ENCODE measurements at places on chromosomes 6 and 20.

GRCh38 chr20:59992526-59993084, 34.4 kb downstream of the CDH26 start:
- DNase-seq, result no peak

GRCh38 chr6:150036081-150036480, 10.7 kb upstream of the RAET1L start:
- DNase-seq, result no peak

DNA sequence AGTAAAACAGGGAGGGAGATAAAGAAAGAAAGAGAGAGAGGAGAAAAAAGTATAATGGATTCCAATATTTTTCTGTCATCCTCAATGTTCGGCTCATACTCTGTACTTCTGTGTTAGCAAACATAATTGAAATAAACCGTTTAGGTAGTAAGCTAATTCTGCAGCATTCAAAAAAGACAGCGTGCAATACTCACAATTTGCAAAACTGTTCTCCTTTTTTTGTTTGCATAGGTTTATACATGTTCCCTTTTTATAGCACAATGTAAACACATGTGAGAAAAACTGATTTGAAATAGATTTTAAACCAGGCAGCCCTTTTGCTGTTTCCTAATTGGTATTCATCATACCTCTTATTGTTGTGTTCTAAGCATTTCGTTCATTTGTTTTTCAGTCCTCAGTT, 188.9 kb downstream of the PLCB1 start:
- no peak for DNase-seq

DNA sequence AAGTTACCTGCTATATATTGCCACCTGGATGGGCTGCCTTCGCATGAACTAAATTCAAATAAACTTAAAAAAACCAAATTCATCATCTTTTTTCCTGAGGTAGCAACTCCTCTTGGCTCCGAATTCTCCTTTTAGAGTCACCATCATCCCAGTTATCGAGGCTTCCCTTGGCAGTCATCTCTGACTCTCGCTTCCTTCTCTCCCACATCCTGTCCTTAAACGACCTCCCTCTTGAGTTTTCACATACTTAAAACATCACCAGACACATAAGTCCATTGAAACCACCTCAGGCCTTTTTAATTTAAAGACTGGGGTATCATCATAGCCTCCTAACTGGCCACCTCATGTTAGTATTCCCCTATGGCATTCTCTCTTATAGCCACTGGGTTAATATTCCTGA, 296.1 kb upstream of the FLRT3 start:
- DNase-seq, result no peak

DNA sequence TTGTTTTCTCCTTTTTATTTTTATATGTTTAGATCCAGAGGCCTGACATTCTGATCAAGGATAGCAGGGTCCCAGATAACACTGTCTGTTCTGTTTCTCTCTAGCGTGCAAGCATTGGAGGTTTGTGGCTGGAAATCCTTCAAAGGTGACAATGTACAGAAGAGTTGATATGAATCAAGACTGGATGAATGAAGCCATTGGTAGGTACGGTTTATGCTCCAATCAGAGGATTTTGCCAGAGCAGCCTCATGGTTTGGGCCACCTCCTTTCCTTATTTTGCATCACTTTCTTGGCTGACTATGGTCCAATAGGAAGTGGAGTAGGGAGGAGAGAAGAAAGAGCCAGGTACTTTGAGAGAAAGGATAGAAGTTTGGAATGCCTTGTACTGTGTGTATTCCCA, 484.8 kb upstream of the JAG1 start:
- DNase-seq, result no peak

DNA sequence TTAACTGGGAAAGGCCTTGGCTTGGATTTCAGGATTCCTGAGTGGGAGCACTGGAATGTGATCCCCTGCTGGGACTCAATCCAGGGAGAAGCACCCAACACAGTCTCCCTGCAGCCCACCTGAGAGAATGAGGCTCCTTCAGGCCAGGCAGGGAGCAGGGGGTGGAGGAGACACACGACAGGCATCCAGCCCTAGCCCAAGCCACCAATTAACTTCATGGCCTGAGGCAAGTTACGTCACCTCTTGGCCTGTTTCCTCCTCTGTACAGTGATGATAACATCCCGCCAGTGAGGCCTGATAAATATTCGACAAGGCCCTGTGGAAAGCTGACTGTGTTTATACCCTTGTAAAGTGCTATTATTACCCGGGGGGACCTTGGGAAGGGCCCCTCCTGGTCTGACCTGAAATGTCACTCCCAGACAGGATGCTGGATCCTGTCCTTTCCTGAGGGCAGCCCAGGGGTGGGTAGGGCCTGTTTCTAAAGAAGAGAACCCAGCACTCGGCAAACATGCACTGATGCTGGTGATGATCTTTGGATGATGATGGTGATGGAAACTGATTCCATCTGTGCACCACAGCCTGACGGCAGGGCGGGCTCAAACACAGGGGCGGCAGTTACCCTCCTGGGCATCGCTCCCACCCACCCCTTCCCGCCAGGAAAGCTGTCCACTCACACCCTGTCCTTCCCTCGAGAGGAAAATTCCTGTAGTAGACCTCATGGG, 12.4 kb downstream of the FRS3 start:
- no peak for DNase-seq

- DNase-seq, result no peak
Measured at GRCh38 chr6:54697424-54697823, 149.1 kb upstream of the FAM83B start.

- no peak for DNase-seq
Measured at GRCh38 chr6:37158508-37158907, 11.4 kb upstream of the PIM1 start.

GRCh38 chr6:71252960-71253359, 35.7 kb upstream of the OGFRL1 start:
- no peak for DNase-seq

- DNase-seq, result no peak
Measured at GRCh38 chr6:129691709-129692108, 18.3 kb downstream of the ARHGAP18 start.

- DNase-seq, result no peak
Measured at GRCh38 chr20:2197166-2197565, 95.5 kb downstream of the STK35 start.

DNA sequence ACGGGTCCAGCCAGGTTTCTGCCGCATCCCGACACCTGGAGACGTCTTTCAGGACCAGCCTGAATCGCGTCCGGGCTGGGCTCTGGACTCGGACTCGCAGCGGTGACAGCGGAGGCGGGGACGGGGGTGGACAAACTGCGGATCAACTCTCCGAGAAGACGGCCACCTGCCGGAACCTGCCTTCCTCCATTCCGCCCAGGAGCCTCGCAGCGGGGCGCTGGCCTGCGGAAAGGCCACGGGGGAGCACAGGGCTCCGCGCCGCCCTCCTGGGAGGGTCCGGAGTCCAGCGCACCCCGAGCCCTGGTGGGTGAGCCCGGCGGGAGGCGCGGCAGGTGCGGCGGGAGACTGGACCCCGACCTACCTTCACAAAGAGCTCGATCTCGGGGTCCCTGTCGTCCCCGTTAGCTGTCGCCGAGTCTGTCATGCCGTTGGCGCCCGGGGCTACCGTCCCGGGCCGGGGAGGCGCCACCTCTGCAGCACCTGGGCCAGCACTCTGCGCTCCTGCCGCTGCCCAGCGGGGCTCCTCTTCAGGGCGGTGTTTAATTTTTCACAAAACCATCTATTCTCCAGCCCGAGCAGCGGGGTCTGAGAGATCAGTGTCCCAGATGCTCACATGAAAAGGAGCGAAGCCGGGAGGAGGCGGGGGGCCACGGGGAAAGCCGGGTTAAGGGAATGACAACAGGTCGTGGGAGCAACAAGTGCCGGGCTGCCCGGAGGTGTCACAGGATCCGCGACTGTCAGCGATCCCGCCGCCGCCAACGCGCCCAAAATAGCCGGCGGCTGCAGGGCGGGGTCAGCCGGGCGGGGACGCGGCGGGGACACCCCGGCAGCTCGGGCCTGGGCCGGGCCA, at the start of gene CLIC5:
Gene CLIC5, minus strand, starts transcription at position 742 of the 850 bp plus-strand sequence. Its CDS starts 318 bp downstream, at position 424.
- DNase-seq, result peak; percentile 4

DNA sequence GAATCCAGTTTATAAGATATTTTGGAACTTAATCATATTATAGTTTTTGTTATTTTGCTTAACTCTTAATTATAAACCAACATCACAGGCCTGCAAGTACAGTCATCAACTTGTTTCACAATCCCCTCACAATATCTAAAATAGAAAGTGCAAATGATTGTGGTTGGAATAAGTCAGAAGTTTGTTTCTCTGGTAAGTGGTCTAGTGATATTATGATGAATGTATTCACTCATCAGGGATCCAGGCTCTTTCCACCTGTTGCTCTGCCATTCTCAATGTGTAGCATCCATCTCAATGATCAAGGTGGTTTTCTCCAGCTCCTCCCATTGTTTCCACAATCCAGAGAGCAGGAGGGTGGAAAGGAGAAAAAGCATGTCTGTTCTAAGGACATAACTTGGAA, 54.2 kb downstream of the OPN5 start:
- no peak for DNase-seq

- DNase-seq, result peak; percentile 27
Measured at GRCh38 chr6:46491201-46491627, at the start of gene RCAN2. TSS of gene RCAN2 (minus strand) at chr6:46491449.

DNA sequence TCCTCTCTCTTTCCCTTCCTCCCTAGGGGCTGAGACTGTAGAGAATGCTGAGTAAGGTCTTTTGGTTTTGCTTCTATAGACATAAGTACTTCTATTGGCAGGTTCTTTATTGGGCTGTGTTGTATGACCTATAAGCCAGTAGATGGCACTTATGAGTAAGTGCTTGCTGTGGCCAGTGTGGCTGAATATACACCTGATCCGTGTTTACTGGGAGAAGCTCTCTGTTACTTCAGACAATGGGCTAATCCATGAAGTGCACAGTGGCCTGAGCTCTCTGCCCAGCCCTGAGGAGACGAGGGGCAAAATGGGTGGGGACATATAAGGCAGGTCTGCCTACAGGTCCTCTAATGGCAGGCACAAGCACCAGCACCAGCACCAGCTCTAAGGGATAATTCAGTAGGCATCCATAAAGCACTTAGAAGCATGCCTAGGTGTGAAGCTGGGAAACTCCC, 610.3 kb downstream of the RNF144B start:
- DNase-seq, result no peak

DNA sequence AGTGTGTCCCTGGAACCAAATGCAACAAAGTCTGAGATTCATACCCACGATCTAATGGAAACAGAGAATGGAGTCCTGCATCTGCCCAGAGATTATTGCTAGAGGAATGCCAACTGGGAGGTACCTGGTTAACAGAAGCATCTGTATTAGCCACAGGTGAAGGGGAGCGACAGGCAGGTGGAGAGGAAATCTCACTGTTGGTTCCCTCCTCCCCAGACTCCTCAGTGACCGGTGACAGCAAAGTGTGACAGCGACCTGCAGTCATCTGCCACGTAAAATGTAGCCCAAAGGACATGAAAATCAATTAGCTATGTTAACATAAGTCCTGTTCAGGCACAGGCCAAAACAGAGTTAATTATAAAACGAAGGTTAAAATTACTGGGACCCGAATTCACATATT, 336.6 kb downstream of the SYNE1 start:
- DNase-seq, result no peak

- DNase-seq, result no peak
Measured at GRCh38 chr6:166462461-166463135, 79.9 kb upstream of the MPC1 start.

DNA sequence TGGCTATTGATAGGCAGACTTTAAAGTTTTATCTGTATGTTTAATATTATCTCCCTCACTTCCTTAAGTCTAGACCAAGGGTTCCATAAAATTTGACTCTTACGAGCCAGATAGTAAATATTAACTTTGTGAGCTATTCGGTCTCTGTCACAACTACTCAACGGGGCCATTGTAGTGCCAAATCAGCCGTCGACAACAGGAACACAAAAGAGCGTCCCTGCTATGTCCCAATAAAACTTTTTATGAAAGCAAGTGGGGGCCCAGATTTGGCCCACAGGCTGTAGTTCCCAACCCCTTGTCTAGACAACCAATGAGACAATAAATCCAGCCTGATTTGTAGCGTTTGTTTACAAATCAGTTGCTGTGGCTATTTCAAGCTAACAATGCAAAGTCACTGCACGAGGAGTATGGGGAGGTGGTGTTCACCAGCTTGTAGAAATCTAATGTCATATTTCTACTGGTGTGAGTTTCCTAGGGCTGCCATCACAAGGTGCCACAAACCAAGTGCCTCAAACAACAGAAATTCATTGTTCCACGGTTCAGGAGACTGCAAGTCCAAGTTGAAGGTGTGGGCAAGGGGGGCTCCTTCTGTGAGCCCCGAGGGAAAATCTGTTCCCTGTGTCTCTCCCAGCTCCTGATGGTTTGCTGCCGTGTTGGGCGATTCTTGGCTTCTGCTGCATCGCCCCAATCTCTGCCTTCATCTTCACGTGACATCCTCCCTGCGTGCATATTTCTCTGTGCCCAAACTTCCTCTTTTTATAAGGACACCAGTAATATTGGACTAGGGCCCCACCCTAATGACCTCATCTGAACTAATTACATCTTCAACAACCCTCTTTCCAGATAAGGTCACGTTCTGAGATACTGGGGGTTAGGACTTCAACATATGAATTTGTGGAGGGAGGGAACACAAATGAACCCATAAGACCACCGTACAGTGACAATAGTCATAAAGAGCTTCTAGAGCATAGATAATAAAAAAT, 356.0 kb upstream of the JARID2 start:
- no peak for DNase-seq

DNA sequence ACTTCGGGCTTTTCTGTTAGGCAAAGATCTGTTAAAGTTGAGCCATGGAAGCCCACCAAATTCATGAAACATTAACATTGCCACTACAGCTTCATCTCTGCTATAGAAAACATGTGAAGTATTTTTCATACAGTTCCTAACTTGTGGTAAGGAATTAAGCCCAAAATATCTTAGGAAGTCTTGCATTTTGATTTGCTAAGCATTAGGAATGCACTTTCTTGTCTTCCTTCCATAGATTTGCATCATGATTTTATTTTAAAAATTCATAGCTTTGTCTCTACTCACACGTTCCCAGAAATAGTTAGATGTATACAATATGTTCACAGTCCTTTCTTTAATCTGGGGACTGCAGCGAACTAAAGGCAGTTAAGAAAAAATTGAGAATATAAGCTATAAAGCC, 325.6 kb downstream of the CENPW start:
- no peak for DNase-seq

DNA sequence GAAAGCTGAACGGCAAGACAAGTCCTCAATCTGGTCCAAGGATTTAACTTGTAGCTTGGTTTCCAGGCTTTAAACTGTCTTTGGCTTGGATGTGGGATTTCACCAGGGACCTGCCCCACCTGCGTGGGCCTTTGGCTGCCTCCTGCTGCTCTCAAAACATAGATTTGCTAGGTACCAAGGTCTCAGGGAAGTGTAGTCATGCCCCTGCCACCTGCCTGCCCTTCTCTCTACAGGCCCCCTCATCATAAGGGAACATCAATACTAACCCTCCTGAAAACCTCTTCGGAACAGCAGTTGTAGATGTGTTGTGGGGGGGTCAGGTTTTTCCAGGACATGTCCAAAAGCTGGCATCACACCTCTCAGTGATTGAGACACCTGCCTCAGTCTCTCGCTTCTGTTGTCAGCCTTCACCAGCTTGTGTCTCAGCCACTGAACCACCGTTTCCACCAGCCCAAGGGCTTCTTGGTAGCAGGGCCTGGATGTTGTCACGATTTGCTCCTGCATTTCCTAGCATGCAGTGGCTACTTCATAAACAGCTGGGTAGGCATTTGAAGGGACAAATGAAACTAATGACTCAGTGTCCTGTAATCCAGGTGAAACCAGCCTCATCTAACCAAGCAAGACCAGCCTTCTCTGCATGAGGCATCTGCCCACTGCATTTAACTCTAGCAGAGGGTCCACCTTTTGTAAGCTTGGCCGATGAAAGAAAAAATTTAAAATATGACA, 141.6 kb upstream of the THBS2 start:
- DNase-seq, result no peak

GRCh38 chr20:11740975-11741374, 176.7 kb upstream of the BTBD3 start:
- no peak for DNase-seq
